Stimulated activated CD4-positive, alpha-beta T cell treated with anti-CD3 and anti-CD28 coated beads, Interleukin-15, amount 100 ng/mL, for 1 hour (primary cell): ENCODE measurements at places on chromosomes 12 and 14.

GRCh38 chr12:113961921-113962710 lies 4.0 kb downstream of the RBM19 start:
- no peak for DNase-seq

GRCh38 chr14:100896369-100897060 lies 7.0 kb downstream of the RTL1 start:
- no peak for DNase-seq

DNA sequence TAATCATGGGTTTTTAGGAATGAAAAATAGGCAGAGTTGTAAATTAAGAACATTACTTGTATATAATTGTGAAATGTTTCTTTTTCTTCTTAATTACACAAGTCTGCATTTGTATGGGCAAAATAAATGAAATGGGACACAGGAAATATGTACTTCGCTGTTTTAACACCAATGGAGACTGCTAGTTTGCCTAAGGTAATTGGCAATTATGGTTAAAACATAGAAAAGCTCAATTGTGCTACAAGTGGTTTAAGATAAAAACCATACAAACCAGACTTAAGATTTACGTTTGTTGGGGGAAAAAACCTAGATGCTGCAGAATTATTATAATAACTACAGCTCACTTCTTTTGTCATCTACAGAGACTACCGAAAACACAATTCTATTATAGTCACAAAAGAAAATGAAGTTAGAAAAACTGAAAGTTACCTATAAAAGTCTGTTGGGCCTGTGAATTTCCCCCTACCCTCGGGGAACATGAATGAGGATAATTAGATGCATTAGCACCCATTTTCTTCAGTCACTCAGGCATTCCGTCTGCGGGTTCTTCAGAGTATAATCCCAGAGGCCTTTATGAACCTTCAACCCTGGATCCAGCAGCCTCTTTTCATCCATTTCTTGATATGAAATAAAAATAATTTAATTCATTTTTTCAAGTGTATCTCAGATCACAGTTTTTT lies 37.2 kb downstream of the BTBD7 start:
- DNase-seq = no peak

GRCh38 chr12:131872154-131873051 lies 22.0 kb upstream of the ULK1 start:
- DNase-seq = no peak

DNA sequence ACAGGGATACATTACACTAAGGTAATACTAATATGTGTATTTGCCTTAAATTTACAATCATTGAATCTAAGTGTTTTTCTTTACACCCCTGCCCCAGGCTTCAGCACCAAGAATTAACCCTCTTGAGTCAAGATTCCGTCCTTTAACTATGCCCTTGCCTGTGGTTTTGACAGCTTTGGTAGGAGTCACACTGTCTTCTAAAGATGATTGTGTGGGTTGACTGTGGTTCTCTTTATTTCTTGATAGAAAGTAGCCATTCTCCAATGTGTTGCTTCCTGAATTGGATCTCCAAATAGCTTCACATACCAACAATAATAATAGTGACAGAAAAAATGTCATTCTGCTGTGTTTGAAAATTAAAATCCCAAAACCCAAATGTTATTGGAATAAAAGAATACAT lies 3.6 kb downstream of the CLEC7A start:
- DNase-seq = no peak

DNA sequence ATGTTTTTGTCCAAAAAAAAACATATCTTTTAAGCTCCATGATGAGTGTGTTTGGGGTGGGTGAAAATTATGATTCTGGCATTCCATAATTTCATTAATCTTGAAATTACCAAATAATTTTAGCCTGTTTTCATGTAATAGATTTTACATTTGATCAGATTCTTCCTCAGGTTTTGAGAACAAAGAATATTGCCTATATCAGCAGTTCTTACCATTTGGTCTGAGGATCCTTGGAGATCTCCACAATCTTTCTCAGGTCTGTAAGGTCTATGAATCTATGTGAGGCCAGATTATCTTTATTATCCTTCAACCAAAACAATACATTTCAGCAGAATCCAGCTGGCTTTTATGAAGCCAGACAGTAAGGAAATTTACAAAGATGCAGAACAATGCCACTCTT lies 373.3 kb upstream of the E2F7 start:
- no peak for DNase-seq

GRCh38 chr12:5047729-5048128 lies 4.0 kb downstream of the KCNA5 start:
- no peak for DNase-seq

DNA sequence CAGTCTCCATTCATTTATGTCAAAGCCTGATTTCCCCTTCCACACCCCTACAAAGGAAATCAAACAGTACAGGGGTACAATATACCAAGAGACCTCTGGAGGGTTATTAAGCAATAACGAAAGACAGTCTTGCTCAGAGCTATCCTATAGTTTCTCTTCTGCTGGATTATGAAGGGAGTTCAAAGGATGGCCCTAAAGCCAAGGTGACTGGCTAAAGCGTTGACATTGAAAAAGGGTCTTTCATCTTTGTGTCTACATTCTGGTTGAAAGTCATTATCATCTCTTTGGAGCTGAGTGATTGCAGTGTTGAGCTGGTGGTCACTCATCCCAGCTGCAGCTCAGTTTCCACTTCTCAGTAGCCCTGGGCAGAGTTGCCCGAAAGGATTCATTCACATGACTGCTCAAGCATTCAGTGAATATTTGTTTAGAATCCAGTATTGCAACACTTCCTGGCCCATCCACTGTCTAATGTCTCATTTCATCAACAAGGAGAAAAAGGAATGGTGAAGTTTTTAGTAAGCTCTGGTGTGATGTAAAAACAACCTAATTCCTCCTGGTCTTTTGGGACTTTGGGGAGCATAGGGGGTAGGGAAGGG lies 19.2 kb upstream of the TBX5 start:
- DNase-seq = no peak

GRCh38 chr14:100075681-100076080 lies 10.5 kb downstream of the EVL start:
- no peak for DNase-seq

GRCh38 chr12:13340149-13340548 lies 143.6 kb downstream of the EMP1 start:
- no peak for DNase-seq

- DNase-seq = no peak
Observed at GRCh38 chr12:99332936-99333591, 314.5 kb upstream of the GARIN6 start.
